ENCODE measurements at places on chromosomes 1 and 21. TPM values are rescaled to one million over a fixed set of nuclear protein-coding genes. Genes with fewer than 3 reads are reported as not detected.

CRYBG2 gene
- 1.1 TPM for total RNA-seq

AMY1B gene
- not detected for total RNA-seq

NMNAT2 gene
- not detected for total RNA-seq

CYP4A22 gene
- total RNA-seq = not detected

CFAP107 gene
- not detected for total RNA-seq

EFNA3 gene
- 3.6 TPM for total RNA-seq

GPR52 gene
- 3.0 TPM for total RNA-seq

RGS13 gene
- not detected for total RNA-seq

CHRM3 gene
- not detected for total RNA-seq

CEPT1 gene
- total RNA-seq = 32.9 TPM

Measured in activated CD4-positive, alpha-beta T cell treated with anti-CD3 and anti-CD28 coated beads, Interleukin-2, amount 10 ng/mL, durations not matched to agents 24 days and 14 days (primary cell).